ENCODE measurements at places on chromosomes 2 and 18.

GRCh38 chr2:216287251-216287650 lies 85.0 kb downstream of the MARCHF4 start:
- DNase-seq = peak; percentile 31

GRCh38 chr2:203549406-203549805 lies 14.3 kb upstream of the RAPH1 start:
- peak; percentile 27 for DNase-seq

- DNase-seq = no peak
Observed at GRCh38 chr2:66275984-66276383, 158.9 kb upstream of the MEIS1 start.

GRCh38 chr2:163595028-163595427 lies 140.8 kb downstream of the FIGN start:
- no peak for DNase-seq

DNA sequence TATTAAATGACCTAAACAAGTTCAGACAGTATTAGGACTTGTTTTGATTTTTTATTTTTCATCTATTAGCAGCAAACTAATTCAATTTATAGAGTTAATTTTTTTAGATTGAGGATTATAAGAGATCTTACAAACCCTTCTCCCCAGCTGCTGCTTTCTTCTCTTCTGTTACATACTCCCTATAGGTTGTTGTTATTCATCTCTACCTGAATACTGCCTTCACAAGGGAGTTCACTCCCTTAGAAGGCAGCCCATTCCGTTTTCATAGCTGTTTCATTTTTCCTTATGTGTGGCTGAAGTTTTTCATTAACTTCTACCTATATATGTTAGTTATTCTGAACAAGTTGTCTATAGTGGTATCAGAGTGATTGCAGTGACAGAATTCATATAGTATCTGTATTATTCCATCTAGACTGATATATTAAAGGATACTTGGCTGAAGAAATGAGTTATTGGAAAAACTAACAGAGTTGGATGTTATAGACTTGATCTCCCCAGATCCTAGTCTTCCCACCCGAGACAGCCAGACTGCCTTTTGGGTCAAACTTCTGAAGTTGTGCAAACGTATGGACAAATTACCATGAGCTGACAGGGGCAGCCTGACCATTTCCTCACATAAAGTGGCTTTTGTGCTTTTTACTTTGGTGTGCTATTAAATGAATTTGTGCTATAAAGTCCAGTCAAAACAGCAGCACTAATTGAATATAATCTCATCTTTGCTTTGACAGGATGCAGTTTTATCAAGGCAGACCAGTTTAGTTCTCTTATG lies 8.7 kb downstream of the GLS start:
- DNase-seq = no peak

DNA sequence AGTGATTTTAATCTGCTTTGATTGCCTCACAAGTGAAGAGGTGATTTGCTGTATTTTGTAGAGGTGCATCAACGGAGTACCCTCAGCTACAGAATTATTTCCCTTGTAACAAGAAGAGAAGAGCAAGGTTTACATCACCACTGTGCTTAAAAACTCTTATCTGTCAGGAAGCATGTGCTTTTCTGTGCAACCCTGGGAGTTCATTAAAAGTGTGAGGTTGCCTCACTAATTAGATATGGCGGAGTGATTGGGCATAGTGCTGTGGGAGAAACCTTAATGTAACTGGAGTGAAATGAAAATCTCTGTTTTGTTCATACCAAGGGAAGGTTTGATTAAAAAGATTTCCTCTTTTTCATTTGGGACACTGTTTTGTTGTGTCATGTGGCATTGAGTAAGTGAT lies 544.7 kb downstream of the PARD3B start:
- no peak for DNase-seq

GRCh38 chr2:88018909-88019308 lies 2.6 kb upstream of the RNU2-63P start:
- DNase-seq = no peak

DNA sequence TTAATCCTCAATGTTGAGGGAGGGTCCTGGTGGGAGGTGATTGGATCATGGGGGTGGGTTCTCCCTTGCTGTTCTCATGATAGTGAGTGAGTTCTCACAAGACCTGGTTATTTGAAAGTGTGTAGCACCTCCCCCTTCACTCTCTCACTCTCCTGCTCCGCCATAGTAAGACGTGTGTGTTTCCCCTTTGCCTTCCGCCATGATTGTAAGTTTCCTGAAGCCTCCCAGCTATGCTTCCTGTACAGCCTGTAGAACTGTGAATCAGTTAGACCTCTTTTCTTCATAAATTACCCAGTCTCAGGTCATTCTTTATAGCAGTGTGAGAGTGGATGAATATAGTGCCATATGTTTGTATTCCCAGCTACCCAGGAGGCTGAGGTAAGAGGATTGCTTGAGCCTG lies 9.6 kb downstream of the IL1B start:
- no peak for DNase-seq

- DNase-seq = no peak
Observed at GRCh38 chr2:34545486-34546136, 946.5 kb upstream of the FAM98A start.

GRCh38 chr2:239721991-239722759 lies 303.0 kb downstream of the NDUFA10 start:
- no peak for DNase-seq

- no peak for DNase-seq
Observed at GRCh38 chr2:235637896-235638295, 144.1 kb downstream of the AGAP1 start.

- no peak for DNase-seq
Observed at GRCh38 chr2:232420463-232421188, 14.0 kb downstream of the ALPG start.

DNA sequence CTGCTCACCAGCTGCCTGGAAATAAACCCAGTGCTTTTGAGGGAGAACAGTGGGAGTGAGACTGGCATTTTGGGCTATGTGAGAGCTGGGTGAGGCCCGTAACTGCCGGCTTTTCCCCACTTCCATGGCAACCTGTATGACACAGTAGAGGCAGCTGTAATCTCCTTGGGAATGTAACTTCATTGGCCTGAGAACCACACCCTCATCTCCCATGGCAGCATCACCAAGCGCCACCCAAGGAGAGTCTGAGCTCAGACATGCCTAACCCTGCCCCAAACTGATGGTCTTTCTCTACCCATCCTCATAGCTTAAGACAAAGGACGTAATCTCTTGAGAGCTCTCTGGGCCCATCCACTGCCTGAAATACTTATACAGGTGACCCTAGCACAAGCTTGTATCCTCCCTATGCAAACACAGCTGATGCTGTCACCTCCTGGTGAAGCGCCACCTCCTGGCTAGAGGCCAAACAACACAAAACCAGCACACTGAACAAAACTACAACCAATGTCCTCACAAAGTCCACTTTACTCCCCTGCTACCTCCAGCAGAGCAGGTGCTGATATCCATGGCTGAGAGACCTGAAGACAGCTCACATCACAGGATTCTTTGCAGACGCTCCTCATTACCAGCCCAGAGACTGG lies 763.4 kb upstream of the NRXN1 start:
- DNase-seq = no peak

- no peak for DNase-seq
Observed at GRCh38 chr2:169977530-169977929, 150.3 kb downstream of the UBR3 start.

DNA sequence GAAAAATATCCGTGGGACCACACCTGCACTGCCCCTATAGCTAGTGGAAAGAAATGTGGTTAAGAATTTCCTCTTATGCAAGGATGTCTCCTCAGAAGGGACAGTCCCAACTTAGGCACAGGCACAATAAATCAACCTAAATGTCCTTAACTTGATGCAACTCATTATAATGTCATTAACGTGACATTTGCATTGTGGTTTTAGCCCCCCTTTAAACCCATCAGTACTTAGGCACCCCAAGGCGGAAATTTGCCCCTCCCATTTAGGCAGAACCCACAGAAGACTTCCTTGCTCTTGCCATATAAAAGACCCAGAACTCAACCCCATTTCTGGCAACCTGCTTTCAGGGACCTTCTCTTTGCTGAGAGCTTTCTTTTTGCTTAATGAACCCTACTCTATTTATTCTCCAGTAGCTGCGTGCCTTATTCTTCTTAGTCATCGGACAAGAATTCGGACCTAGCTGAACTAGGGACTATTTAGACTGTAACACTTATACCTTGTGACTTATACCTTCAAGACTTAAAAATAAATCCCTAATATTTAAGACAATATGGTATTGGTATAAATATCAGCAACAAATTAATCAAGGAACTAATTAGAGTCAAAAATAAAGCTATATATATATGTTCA lies 1281.6 kb upstream of the TMEFF2 start:
- DNase-seq = no peak

GRCh38 chr18:70148039-70148938 lies 57.2 kb downstream of the RTTN start:
- DNase-seq = no peak

GRCh38 chr18:2169656-2170055 lies 401.6 kb downstream of the METTL4 start:
- DNase-seq = no peak

- no peak for DNase-seq
Observed at GRCh38 chr18:58362829-58363271, 266.0 kb downstream of the ALPK2 start.

DNA sequence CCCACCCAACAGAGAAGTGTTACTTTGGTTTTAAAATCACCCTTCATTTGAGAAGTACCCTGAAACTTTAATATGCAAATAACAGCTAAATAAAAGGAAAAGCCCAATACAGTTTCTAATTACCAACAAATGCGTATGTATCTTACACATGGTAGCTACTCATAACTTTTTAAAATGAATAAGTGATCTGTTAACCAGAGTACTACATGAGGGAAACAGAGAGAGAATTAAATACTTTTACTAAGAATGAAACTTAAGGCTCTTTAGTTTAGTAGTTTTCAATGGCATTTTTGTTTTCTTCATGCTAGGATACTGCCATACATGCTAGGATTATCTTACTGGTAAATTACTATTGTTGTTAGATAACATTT lies 39.1 kb upstream of the NABP1 start:
- DNase-seq = no peak

DNA sequence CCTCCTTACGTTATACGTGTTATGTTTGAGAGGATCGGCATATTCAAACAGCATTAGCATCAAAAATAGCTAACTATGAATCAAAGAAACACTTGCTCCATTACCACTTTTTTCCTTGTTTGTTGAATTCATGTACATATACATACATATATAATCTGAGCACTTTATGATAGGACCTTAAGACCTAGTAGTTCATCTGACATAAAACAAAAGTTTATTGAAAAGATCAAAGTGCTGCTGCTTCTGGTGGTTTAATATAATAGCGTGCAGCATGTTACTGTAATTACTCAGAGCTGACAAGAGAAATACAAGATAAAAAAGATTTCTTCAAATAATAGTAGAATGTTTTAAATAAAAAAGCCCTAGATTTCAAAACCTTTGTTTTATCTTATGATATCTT lies 1850.9 kb upstream of the LRRTM1 start:
- no peak for DNase-seq

DNA sequence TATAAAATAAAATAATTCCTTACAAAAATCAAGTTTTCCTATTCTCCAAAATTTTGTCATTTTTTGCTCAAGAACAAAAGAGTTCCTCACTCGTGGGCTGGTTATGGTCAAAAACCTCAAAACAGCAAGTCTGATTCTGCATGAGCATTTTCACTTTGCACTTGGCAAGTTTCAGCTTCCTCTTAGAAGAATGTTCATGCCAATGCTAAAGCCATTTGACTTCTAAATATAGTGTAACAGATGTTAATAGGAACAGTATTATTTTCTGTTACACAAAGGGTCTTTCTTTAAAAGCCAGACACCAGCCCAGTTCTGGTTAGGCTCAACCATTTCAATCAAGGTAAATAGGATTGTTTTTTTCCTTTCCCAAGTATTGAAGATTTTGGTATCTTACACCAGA lies 261.3 kb upstream of the CCDC68 start:
- no peak for DNase-seq

DNA sequence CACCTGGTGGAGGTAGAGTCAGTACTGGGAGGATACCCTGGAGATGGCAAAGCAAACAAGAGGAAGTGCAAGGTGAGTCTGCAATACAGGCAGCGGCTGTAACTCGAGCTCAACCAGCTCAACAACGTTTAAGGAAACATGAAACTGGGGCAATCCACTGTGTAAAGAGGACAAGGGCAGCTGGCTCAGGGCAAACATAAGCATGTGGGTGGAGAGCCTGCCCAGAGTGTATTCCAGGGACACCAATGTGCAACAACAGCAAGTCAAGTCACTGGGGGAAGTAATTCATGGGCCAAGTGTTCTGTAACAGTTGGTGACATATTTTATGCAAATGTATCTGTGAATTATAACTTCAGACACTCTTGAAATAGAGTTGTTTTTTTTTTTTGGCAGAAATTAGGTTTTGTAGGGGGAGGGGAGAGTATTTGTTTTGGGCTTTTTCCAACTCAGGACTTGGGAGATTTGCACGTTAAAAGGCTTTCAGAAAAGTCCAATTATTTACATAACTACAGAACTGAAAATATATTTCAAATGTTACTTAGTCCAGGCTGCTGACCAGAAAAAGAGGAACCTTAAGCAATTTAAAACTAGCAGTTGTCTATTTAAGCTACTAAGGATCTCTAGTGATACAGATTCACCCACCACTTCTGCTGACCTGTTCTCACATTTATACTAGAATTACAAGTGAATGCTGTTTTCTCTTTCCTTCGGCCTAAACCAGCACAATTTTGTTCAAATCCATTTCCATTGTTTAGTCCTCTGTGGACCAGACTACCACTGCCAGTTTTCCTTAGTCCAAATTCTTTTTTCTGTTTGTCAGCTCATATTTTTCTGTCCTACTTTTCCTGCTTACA lies 18.6 kb downstream of the NRXN1 start:
- DNase-seq = no peak

DNA sequence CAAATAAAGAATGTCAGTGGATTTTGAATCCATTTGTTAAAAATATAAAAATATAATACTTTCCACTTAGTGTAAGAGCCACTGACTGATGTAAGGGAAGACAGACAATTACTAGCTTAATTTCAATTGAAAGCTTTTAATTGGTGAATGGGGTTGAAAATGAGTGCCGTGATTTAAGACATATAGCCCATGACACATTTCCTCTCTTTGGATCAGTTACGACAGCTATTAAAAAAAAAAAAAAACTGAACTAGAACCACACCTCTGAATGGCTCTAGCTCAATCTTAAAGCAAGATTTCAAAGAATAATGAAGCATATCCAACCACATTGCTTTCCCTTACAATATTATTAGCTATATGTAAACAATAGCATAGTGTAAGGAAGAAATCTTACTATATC lies 44.0 kb downstream of the CIB4 start:
- DNase-seq = no peak

DNA sequence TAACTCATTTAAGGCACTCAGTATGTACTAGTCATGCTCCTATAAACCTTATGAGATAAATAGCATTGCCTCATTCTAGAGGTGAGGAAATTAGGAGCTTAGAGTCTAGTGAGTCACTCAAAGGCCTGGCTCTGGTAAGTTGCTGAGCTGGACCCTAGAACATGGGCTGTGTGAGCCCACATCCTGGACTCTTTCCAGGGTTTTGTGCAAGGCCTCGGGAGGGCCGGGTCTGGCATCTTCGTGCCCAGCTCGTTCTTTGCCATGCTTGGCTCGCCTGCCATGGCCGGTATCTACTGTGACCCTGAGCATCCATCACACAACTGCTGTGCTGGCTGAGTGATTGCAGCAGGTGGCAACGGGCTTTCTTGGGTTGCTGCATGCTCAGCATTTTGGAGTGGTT lies 168.0 kb downstream of the LPIN1 start:
- DNase-seq = no peak
